ENCODE measurements at places on chromosomes 12 and 14.

DNA sequence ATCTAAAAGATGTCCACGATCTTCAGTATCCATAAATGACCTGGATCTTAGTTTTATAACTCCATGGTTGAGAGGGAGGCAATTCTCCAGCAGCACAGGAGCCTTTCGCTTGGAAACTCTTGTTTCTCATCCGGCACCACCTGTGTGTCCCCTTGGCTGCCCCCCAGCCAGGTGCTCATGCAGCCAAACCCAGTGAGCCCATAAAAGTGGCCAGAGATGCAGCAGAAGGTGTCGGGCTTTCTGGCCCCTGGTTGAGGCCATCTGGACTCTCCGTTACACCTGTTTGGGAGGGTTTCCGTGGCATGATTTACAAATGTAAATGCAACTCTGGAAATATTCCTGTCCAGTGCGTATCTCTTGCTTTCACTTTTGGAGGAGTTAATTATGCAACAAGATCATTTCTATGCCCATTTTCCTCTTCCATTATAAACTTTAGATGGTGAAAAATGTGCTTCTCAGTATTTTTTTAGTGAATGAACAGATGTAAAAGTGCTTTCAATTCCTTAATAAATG is 291.1 kb downstream of the DIO2 start:
- no peak for DNase-seq

DNA sequence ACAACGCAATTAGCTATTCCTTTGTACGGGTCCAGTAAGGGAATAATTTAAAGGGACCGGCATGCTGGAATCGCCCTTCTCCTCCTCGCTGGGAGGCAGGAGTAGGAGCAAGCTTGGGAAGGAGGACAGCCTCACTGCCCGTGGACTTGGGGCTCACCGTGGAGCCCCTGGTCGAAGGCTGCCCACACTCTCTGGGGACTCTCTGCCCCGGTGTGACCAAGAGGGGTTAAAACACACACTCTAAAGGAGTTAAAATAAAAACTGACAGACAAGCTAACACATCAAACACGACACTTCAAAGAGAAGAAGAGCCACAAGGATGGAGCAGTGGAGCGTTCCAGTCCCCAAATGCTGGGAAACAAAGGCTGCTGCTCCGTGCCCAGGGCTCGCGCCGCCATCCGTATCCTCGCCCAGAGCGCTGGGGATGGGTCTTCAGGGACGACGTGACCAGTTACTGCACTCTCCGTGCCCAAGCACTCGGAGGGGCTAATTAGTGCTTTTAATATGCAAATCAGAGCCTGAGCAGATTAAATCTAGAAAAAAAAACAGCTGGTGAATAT is 123.3 kb downstream of the PAPOLA start:
- no peak for DNase-seq

DNA sequence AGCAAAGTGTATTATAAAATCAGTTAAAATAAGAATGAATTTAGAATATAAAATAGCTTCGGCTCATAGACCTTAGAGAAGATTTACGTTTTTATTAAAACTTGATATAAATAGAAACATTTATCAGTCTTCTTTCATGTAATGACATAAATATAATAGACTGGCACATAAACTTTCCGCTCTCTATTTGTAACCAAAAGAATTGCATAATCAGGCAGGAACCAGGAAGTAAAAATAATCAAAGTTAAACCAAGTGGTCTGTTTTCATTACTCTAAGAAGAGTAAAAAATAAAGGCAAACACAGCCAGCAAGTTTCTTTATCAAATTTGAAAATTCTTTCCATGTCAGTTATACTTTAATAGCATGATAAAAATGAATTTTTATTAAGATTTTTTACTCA is 46.3 kb upstream of the ATP2A2 start:
- peak; percentile 82 for DNase-seq

DNA sequence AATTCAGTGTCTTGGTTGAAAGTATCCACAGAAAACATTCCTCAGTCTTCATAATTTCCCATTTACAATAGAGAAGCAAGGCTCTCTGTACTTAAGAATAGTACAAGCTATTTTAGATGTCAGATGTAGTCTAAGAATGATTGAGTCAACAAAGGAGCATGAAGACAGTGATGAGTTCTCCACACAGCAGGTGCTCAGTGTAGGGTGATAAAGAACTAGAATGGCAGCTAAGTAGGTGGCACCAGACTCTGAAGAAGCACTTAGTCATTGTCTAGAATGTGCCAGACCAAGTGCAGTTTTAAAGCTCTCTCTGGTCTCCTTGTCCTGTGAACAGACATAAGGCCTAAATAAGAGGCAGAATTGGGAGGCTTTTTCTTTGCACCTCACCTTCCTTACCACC is 504.6 kb downstream of the NRXN3 start:
- no peak for DNase-seq

DNA sequence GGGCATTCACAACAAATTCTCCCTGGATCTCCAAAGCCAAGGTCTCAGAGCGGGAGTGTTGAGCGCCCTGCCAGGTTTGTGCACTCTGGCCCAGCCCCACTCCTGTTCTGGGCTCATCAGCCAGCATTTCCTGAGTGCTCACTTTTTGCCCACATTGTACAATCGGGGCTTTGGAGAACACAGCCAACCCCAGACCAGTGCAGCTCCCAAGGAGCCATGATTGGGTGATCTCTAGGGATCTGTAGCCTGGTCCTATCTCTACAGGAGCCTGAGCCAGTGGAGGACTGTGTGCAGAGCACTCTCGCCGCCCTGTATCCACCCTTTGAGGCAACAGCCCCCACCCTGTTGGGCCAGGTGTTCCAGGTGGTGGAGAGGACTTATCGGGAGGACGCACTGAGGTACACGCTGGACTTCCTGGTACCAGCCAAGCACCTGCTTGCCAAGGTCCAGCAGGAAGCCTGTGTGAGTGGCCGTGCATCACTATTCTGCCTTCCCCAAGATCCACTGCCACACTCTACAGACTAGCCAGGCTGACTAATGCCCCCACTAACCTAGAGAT is 2.8 kb downstream of the ARHGEF40 start:
- DNase-seq, result no peak

DNA sequence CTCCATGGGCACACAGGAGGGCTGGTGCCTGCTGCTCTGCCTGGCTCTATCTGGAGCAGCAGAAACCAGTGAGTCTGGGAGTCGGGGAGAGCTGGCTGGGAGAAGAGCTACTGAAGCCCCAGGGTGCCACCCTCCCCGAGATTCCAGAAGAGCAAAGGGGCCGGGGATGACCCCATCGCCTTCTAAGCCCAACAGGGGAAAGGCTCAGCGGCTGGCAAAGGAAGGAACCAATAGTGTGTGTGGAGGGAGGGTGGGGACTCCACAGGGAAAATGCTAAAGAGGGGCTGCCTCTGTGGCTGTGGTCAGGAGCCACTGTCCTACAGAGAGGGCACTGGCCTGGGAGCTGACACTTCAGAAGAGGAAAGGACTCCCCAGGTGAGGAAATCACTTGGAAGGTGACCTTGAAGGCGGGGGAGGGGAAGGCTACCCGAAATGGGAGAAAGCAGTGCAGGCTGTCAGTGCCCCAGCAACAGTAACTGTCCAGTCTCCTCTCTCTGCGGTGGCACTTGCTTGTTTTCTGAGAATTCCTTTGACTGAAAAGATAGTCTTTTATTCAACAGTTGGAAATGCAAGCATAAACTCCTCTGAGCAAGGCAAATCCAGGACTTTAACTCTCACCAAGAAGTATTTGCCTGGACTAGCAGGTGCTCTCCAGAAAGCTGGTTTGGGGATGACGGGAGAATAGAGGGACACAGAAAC is 552 bp downstream of the TAPBPL start:
- peak; percentile 57 for DNase-seq

GRCh38 chr12:101021911-101022388 is 188.1 kb downstream of the SLC5A8 start:
- DNase-seq, result peak; percentile 31

GRCh38 chr12:6868211-6869048 is 1.1 kb downstream of the TPI1 start:
- DNase-seq, result peak; percentile 56

- DNase-seq, result no peak
Observed at GRCh38 chr14:96252323-96252998, 3.5 kb upstream of the BDKRB1 start.

GRCh38 chr12:91367234-91367849 is 184.7 kb upstream of the DCN start:
- peak; percentile 23 for DNase-seq

- peak; percentile 56 for DNase-seq
Observed at GRCh38 chr12:62934239-62934798, 631 bp downstream of the PPM1H start.

- DNase-seq, result peak; percentile 50
Observed at GRCh38 chr14:34833549-34834523, 41.3 kb downstream of the BAZ1A start.

DNA sequence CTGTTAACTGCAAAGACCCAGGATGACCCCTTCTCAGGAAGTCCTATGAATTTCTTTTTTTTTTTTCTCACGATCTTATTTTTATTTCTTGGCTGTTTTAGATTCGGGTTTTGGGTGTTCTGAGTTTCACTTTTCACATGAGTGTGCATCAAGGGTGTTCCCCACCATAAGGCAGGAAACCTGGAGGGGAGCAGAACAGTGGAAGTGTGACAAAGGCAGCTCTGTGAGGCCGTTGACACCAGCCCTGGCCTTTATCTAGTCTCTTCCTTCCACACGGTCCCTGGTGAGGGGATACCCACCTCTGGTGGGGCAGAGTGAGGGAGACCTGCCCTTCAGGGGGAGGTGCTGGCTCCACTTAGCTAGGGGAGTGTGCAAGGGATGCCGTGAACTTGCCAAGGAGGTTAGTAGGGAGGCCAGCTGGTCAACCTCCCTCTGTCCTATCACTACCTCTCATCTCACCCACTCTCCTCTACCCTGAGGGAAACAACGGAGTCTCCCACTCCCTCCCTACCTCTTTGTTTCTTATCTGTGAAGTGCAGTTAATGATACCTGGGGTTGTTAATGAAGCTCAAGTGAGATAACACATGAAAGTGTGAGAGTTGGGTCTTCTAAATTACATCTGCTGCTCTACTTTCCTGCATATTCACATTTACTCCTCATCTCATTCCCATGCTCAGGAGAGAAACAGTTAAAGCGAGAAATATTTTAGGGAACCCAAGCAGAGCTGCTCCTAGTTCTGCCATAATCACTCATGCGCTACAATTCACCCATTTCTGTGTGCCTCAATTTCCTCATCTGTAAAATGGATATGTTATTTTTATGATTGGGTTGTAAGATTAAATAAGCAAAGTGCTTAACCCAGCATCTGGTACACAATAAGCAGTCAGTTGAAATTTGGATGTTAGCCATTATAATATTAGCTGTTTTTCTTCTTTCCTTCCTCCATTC is 4.4 kb upstream of the GALNT6 start:
- DNase-seq, result no peak

DNA sequence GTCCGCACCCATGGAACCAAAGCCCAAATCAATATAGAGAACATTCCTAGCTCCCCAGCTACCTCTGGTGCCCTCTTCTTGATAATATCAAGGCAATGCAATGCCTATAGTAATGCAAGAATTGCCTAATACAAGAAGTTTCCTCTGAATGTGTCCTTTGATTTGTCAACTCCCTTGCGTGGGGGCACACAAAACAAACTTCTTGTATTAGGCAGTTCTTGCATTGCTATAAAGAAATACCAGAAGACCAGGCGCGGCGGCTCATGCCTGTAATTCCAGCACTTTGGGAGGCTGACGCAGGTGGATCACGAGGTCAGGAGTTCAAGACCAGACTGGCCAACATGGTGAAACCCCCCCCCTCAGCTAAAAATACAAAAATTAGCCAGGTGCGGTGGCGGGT is 10.4 kb upstream of the ITPK1 start:
- DNase-seq, result peak; percentile 83

GRCh38 chr12:50862316-50862715 is 19.6 kb downstream of the TMPRSS12 start:
- DNase-seq, result peak; percentile 28

DNA sequence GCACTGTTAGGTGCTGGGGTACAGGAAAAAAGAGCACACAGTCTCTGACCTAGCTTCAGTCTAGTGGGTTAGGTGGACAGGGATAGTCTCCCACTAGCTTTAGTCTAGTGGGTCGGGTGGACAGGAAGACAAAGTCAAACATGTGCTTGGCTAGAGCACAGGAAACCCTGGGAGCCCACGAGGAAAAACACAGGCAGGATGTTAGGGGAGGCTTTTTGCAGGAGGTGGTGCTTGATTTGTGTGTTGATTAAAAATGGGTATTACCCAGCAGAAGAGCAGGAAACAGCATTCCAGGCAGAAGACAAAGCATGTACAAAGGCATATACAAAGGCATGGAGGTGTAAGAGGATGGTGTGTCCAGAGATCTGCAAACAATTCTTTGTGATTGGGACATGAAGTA is 23.3 kb downstream of the SLC38A2 start:
- DNase-seq, result no peak

DNA sequence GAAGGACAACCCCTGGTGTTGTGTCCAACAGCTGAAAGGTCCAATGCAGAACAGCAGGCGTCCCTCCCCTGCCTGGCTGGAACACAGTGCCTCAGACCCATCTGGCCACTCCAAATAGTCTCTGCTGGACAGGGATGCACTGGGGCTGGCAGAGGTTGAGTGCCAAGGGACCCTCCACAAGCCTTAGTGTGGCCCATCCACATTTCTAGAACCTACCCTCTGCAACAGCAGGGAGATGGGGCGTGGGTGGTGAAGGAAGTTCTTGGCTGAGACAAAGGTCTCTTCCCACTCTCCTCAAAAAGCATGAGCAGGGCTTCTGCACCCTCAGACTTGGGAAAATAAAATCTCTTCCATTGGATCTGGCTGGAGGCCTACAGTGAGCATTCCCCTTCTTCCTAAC is 36.5 kb downstream of the LTBP2 start:
- DNase-seq, result peak; percentile 36

DNA sequence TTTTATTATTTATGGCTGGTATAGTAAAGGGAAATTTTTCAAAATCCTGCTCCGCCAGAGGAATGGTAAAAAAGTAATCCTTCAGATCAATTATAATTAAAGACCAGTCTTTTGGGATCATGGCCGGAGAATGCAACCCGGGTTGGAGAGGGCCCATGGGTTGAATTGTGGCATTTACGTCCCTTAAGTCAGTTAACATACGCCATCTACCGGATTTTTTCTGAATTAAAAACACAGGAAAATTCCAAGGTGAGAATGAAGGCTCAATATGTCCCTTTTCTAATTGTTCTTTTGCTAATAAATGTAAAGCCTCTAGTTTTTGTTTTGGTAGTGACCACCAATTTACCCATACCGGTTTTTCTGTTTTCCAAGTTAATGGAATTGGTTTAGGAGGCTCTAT is 602.8 kb downstream of the ALG10 start:
- DNase-seq, result no peak

GRCh38 chr14:100736269-100737180 is 9.8 kb downstream of the DLK1 start:
- no peak for DNase-seq

DNA sequence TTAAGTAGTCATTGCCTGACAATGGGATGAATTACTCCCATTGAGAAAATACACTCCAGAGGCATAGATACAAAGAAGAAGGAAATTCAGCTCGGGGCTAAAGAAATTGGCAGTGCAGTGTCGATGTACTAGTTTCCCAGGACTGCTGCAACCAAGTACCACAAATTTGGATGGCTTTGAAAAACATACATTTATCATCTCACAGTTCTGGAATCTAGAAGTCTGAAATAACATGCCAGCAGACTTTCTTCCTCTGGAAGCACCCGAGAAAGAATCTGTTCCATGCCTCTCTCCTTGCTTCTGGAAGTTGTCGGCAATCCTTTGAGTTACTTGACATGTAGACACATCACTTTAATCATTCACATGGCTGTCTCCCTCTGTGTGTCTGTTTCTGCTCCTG is 101.9 kb downstream of the TMTC3 start:
- DNase-seq, result no peak

- no peak for DNase-seq
Observed at GRCh38 chr12:46366771-46367170, 5.8 kb downstream of the SLC38A2 start.

GRCh38 chr12:97568336-97569180 is 106.0 kb downstream of the RMST start:
- DNase-seq, result no peak

Data from suppressor macrophage treated with lipopolysaccharide for 1 hour (primary cell).